ENCODE measurements at places on chromosomes 13 and 19. TPM values are rescaled to one million over a fixed set of nuclear protein-coding genes. Genes with fewer than 3 reads are reported as not detected.

ZNF177 gene
- 4.5 TPM for total RNA-seq

DNA sequence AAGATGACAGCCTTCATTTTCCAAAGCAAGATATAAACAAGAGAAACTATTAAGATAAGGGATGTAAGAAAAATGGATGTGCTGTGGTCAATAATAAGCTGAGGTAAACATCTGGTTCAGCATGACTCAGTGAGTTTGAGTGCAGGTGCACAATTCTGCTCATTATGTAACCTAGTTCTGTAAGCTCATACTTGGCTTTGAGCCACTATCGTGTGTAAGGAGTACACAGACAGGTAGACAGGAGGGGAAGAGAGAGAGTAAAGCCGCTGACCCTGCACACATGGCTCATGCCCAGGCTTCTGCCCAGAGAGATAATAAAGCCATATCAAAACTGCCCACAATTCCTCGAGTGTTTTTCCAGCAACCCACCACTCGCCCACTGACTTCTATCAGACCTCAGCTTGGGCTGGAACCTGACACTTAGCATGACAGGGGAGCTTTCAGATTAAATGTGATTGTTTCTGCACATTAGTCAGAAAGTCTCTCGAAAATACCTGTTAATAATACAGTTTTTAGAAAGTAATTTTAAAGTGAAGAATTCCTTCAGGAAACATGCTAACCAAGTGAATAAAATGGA, 51.7 kb downstream of the ZNF91 start:
- DNase-seq, result no peak

DNA sequence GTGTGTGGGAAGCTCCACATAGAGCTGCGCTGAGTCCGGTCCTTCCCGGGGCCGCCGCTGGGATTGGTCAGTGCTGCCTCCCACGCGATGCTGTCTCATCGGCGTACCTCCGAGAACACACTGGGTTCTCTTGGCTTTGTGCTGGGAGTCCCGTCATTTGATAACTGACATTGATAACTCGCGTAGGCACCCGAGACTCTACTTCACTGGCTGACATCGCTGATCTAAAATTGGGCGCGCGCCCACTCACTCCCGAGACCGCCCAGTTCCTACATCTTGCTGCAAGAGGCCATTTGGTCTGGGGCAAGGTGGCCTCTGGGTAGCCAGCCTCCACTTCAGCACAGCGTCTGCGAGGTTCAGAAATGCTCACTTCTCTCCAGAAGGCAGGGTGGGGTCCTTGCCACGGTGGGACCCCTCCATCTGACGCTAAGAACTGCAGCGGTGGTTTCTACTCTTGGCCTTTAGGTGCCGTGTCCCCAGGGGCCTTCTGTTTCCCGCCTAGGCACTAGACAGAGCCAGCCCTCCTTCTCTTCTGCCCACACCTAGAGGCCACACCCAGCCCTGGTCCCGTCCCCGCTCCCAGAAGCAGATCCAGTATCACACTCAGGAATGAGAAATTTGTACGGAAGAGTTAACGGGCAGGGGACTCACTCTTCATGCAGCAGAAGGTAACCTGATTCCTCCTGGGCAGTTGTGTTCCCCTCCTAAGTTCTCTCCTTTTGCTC, 40.7 kb upstream of the ATP11A start:
- DNase-seq, result no peak

DNA sequence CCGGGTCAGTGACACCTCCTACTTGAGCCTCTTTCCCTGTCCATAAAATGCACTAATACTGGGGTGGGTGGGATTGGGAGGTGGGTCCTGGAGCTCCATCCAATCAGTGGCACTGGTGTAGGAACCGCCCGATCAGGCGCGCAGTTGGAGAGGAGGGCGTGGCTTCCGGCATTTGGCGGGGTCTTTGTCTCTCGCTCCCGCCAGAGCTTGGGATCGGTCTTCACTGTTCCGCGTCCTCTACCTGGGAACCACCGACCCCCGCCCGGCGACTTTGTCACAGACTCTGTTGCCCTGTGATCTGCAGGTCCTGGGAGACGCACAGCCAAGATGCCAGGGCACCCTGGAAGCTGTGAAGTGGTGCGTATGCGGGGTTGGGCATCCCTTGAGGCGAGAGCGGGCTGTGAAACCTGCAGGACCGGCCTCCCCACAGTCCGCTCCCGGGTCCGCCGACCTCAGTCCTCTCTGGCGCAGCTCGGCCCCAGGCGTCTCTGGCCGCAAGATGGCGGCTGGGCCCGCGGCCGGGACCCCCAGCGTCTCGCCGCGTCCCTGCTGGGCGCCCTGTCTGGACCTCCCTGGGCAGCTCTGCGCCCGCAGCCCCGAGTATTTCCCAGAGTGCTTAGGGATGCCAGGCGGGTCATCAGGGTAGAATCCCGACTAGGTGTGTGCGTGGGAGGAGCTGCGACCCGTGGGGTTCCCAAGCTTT, 41.6 kb upstream of the ZNF730 start:
- DNase-seq, result no peak

DNA sequence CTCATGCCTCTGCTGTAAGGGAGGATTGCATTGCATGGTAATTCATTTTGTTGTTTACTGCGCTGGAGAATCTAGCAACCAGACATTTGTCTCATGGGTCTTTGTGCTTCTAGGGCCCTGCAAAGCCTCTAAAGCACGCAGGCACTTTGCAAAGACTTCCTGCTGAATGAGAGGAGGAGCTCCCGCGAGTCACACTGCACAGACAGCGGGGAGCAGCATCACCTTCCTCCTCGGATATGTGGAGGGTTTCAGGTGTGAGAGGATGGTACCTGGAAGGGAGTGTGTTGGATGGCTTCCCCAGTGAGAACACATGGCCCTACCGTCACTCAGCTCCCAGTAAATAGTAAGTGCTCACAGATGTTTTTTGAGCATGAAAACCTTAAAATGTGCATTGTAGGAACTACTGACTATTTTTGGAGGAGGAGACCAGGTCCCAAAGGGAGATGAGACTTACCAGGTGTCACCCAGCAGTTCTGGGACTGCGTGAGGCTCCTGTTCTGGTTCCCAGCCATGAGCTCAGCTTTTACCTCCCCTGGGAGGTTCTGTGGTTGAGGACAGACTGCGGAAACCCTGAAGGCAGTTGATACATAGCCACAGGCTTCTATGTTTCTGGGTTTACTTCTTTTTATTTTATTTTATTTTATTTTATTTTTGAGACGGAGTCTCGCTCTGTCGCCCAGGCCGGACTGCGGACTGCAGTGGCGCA, 278.0 kb downstream of the FGF9 start:
- DNase-seq, result no peak
